ENCODE measurements at places on chromosomes 7 and 10.

DNA sequence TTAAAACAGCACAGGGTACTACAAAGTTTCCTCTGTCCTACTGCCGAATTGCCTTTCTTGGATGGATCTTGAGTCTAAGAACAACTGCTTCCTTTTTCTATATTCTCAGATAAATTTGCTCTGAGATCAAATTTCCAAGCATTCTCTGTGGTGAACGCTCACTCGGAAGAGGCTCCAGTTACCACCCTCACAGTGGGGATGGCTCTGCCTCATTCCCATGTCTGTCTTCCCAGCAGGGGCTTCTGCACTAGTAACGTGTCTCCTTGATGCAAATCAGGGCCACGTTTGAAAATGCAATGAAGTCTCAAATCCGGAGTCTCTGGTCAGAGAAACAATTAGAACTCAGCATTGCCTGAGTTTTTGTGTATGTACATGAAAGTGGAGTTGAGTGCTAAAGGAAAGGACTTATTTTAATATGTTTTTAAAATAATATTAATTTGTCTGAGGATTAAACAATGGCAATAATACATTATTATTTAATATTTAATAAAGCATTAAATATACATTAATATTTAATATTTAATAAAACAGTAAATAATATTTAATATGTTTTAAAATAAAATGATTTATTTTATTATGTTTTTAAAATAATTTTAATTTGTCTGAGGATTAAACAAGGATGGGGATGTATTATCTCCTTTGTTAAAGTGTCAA, 61.8 kb downstream of the INHBA start:
- no peak for DNase-seq

DNA sequence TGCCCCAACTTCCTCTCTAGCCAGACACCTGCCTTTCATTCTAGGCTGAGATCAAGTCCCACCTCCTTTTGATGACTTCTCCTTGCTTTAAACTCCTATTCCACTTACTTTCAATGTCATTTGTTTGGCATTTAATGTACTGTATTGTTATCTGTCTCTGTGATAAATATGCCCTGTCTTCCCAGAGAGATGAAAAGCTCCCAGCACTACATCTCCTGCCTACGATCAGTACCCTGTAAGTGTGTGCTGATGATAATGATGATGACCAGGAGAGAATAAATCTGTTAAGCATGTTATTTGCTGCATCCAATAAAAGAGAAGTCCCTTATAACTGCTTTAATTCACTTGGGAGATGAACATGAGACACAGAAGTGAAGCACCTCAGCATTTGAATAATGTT, 367.4 kb upstream of the C7orf33 start:
- no peak for DNase-seq

DNA sequence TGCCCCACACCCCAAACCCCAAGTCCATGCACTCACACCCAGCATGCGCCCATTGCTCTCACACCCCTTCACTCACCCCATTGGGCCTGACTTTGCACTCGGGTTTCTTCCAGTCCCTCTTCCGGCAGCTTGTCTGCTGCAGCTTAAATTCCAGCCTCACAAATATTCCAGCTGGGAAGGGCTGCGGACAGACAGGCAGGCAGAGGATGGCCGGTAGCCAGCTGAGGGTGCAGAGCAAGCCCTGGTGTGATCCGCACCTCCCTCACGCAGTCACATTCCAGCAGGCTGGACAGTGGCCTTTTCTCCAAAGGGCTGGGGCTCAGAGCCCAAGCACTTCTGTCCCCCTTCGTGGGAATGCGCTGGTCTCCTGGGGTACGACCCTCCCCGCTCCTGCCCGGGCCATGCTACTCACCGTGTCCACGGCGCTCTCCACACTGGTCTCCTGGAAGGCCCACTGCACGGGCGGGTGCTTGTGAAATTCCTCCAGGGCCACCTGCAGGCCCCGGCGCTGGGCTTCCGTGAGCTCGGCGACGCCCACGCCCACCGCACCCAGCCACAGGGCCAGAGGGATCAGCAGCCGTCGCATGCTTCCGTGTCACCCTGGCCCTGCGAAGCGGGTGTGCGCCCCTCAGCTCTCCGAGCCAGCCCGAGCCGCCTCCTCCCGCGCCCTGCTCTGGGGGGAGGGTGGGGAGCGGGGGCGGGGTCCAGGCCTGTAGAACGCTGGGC, 1.2 kb downstream of the RARRES2 start:
- DNase-seq = no peak

DNA sequence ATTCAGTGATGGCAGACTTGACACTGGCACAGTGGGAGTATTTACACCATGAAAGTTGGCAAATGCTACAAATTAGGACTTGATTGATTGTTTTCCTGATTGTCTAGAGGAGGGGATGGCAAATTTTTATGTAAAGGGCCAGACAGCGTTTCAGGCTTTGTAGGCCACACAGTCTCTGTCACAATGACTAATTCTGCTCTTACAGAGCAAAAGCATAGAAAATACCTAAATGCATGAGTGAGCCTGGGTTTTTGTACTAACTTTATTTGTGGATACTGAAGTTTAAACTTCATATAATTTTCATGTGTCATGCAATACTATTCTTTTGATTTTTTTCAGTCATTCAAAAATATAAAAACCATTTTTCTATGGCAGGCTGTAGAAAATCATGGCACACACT, 9.0 kb upstream of the ARMS2 start:
- no peak for DNase-seq

GRCh38 chr10:13684252-13684791, 97.6 kb downstream of the PRPF18 start:
- no peak for DNase-seq

DNA sequence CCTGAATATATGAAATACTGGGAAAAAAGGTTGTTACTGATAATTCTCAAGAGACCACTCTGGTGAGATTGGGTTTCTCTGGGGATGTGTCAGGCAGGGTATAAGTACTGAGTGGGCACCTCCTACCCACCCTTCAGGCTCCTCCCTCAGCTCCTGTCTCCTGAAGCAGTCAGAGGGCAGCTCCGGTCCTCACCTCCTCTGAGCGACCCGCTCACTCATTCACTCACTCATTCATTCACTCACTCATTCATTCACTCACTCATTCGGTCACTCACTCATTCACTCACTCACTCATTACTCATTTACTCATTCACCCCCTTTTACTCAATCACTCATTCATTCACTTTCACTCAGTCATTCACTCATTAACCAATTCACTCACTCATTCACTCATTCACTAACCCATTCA, 6.9 kb upstream of the PFKP start:
- DNase-seq = no peak

DNA sequence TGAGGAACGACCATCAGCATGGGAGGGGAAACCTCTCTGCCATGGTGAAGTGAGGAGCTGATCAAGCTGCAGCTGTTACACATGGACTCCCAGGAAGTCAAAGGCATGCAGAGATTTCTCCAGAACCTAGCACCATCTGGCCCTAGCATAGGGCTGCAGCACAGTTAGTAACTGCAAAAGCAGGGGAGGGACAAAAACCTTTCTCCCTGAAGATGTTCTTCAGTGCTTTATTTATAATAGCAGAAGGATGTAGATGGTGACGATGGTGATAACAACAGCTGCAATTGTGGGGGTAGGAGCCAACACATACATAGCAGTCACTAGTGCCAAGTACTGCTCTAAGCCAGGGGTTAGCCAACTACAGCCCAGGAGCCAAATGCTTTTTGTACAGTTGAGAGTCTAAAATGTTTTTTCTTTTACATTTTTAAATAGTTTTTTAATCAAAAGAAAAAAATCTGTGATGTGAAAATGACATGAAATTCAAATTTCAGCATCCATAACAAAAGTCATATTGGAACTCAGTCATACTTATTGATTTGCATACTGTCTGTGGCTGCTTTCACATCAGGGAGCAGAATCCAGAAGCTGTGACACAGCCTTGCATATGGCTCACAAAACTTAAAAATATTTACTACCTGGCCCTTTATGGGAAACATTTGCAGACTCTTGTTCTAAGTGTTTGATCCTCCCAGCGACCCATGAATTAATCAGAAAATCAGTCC, 299.5 kb downstream of the ELMO1 start:
- DNase-seq = no peak

DNA sequence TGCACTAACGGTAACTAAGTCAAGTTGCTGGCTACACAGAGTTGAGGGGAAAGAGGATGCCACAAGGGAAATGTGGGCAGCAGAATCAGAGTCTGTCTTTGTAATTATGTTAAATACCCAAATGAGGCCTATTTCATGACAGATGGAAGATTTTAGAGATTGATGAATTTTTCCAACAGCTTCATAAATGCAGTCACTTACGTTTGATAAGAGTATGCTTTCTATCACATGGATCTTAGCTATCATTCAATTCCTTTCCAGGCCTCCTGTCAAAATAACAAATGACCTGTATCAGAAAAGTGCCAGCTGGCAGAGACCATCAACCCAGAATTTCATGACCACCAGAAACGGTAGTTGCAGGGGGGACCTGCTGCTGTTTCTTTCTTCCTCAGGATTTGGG, 148.4 kb upstream of the PLPP4 start:
- DNase-seq = no peak

DNA sequence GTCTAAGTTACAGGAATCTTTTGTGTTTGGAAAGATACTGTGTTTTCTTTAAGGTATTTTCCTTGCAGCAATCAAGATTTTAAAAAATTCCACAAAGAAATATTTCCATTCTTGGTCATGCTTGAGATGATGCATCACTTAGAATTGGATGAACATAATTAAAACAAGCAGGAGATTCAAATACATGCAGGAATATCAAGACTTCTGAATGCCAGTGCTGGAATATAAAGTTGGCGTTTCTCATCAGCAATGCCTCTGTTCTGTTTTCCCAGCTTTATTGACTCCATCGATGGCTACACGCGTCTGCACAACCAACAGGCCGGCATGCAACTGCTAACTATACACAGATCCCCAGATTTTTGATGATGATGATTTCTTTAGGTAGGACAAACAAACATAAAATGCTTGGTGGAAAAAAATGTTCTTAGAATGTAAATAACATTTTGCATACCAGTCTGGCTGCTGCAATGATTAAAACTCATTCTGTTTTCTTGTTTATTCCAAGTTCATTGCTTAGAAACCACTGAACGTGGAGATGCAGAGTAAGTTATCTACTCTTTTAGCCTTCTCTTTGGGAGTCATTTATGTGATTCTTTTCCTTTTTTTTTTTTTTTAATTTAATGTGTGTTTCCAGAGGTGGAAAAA, 91.3 kb upstream of the FAM171A1 start:
- no peak for DNase-seq

DNA sequence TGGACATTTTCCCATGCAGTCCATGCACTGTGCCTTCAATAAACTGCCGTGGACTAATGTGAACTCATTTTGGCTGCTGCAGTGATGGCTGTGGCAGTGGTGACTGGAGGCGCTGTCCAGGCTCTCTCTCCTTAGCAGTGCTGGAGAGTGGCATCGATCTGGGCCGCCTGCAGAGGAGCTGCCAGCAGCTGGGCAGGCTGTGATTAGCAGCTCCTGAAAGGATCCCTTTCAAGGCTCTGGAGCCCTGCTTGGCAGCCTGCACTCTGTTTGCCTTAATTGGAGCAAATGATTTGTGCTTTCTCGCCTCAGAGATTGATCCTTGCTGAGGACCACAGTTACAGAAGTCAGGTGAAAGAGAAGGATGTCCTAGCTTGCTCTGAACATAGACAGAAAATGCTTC, 130.1 kb upstream of the VWC2 start:
- DNase-seq = no peak

GRCh38 chr7:42156291-42156865, 80.6 kb downstream of the GLI3 start:
- DNase-seq = no peak

DNA sequence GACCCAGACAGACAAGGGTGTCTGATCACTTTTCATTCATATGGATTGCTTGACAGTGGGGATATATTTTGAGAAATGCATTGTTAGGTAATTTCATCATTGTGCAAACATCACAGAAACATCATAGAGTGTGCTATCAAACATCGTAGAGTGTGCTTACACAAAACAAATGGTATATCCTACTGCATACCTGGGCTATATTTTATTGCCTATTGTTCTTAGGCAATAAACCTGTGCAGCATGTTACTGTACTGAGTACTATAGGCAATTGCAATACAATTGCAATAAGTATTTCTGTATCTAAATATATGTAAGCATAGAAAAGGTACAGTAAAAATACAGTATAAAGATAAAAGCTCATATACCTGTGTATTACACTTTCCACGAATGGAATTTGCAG, 319.1 kb downstream of the KIF20B start:
- no peak for DNase-seq

- DNase-seq = no peak
Measured at GRCh38 chr10:28566458-28567015, 33.6 kb downstream of the WAC start.

- no peak for DNase-seq
Measured at GRCh38 chr7:69399401-69399800, 198.9 kb upstream of the AUTS2 start.

- no peak for DNase-seq
Measured at GRCh38 chr10:6406220-6407033, 173.6 kb downstream of the PRKCQ start.

GRCh38 chr7:12607134-12607533, 36.6 kb downstream of the SCIN start:
- DNase-seq = no peak

- no peak for DNase-seq
Measured at GRCh38 chr10:51073453-51074237, 642 bp upstream of the PRKG1 start.

GRCh38 chr7:154853063-154853726, 149.7 kb downstream of the PAXIP1 start:
- DNase-seq = no peak

DNA sequence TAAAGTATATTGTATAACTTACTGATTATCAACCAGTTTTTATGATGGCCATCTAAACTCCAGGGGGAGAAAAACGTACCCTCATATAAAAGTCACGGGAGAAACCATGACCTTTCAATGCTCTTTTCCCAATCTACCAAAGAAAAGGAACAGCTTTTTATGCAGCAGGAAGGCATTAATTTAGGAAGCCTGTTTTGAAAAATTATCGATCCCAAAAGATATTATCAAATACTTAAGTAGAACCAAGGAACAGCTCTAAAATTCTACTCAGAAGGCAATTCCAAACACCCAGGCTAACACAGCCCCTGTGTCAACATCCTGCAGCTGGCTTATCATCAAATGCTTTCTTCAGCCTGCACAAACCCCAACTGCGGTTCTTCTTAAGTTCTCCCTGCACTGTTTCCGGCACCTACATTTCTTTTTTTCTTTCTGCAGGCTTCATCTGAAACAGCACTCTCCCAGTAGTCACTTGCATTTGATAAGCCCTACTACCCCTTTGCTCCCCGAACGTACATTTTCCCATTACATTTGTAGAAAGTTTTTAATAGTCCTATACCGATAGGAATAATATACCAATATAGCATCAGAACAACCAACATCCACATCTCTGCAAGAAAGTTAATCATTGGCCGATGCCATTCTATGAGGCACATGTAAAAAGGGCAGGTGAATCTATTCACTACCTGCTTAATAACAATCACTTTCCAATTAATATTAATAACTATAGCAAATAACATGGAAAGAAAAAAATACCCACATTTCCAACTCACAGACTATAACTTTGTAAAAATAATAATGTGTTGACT, 47.9 kb downstream of the PIP4K2A start:
- DNase-seq = no peak

DNA sequence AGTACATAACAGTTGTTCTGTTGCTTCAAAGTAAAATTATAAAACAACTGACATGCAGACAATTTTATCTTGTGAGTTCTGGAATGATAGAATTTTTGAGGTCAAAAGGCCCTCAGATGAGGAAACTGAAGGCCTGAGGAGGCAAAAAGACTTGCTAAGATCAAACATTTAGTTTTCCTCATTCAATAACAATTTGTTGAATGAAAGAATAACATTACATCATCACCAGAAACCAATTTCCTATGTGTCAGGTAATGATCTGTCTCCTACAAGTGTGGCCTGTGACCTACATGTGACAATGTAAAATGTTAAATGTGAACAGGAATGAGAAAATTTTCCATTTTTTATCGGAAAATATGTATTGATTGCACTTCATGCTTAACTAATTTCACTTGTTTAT, 16.6 kb upstream of the ASB4 start:
- no peak for DNase-seq
